ENCODE measurements at places on chromosomes 6 and 20.

GRCh38 chr6:133893946-133894345 is 5.0 kb downstream of the TCF21 start:
- DNase-seq = no peak

GRCh38 chr6:113655761-113656160 is 201.4 kb upstream of the MARCKS start:
- DNase-seq = no peak

DNA sequence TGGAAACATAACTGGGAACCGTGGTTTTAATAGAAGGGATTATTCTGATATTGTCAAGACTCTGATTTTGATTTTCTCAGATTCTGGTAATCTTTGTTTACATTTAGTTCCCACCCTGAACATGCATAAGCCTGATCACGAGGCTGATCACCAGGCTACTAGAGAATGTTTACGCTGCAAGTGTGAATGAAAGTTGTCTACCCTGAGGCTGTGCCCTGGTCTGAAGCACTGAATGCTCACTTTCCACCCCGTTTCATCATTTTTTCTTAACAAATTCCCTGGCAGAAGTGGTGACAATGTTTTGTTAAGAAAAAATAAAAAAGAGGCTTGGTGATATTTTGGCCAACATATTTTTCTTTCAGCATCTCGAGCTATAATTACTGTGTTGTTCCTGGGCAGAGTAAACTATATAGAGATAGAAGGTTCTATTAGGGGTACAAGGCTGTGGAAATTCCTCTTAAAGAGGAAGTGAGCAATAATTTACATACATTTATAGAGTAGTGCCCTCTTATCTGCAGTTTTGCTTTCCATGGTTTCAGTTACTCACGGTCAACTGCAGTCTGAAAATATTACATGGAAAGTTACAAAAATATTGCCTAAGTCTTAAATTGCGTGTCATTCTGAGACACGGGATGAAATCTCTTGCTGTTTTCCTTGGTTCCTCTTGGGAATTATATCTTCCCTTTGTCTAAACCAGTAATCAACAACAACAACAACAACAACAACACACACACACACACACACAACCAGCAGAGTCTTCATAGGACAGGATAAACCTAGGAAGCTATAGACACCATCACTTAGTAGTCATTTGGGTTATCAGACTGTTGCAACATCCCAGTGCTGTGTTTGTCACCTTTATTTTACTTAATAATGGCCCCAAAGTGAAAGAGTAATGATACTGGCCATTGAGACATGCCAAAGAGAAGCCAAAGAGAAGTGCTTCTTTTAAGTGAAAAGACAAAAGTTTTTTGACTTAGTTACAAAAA is 566.6 kb upstream of the CITED2 start:
- no peak for DNase-seq

DNA sequence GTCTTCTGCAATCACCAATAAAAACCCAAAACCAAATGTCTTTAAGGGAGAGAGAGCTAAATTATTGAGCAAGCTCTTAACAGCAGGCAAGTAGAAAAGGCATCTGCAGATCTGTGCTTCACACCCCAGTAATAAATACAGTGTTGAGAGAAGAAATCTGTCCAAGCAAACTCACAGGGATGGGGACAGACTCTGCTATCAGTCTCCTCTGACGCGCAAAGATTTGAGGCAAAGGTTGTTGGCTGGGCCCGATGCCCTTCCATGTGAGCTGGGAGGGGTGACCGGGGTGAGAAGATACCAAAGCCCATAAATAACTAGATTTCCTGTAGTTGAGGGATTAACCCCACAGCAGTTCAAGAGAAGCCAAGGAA is 315.2 kb upstream of the SOX4 start:
- DNase-seq = no peak

DNA sequence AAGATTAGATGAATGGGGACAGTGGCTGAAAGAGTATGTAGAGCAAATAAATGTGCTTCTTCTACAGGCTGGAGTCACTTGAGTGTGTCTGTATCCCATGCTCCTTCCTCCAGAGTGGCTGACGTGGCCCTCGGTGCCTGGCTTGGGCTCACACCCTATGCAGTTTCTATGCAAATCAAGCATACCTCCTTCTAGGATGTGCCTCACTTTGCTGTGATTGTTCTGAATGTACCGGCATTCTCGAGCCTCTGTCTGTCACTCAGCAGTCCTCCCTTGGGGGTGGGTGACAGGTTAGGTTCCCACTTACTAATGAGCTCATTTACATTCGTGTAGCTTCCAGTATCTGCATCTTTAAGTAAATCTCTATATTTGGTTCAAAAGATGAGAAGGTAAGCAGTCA is 55.1 kb upstream of the HDDC2 start:
- no peak for DNase-seq

GRCh38 chr6:141097471-141097870 is 1035.3 kb upstream of the GJE1 start:
- DNase-seq = no peak

DNA sequence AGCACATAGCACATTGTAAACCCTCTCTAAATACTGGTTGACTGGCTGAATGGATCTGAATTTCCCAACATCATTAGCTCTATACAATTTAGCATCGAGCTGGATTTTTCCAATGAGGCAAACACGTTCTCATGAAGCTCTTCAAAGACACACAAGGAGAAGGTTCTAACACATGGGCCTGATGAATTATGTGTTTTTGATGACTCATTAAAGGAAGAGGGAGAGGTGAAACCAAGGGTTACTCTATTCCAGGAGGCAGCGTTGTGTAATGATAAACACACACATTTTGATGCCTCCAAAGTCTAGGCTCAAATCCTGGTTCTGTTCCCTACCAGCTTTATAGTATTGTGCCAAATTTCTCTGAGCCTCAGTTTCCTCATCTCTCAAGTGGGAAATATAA is 84.3 kb downstream of the PFDN4 start:
- DNase-seq = no peak

- peak; percentile 22 for DNase-seq
Measured at GRCh38 chr6:85015396-85015990, 251.1 kb upstream of the TBX18 start.

- no peak for DNase-seq
Measured at GRCh38 chr6:68252632-68253031, 382.4 kb upstream of the ADGRB3 start.

DNA sequence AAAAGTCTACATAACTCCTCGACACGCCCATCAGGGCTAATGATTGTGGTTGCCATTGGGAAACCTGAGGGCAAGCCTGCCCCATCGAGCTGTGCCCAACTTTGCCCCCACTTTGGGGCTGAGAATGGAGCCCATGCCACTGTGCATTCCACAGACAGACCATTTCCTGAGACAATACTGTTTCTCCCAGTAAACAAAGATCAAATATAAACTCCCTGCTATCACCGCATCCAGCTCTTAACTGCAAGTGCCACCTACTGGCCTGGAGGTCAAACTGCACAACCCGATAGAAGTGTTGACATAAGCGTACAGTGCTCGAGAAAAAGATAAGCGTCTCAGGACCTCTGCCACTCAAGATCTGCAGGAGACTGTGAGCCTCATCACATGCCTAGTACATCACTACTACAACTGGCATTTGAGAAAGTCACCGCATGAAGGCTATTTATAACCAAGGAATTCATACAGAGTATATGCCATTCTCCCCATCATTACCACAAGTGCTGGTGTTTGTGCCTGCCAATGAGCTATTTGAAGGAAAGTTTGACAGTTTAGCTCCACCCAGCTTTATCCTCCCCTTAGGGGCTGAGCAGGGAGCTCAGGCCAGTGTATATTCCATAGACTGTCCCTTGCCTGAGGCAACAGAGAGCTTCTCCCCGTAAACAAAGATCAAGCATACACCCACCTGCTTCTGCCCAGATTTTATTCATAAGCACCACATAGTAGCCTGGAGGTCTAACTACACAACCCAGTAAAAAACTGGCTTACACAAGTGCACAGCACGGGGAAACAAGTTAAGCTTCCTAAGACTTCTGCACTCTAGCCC is 4.5 kb upstream of the DEFB126 start:
- DNase-seq = no peak
